ENCODE measurements at places on chromosomes 7 and 10.

DNA sequence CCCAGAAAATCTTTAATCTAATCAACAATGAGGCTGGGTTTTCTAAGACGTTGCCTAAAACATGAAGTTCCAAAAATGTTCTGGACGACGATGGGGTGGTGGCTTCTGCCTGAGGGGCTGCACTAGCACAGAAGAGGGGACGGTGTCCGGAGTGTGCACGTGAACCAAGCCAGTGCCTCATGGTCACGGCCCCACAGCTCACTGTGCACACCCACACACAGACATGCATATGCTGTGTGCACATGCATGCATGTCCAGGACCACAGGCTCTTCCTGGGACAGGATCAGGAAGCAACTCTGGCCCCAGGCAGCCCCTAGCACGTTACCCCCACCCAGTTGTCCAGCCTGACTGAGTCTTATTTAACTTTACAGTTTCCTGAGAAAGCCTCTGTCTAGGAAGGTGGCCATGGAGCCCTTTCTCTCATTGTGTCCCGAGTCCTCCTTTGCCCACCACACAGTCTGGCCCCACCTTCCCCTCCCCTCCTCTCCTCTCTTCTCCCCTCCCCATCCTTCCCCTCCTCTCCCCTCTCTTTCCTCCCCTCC lies 100.8 kb downstream of the DNAJB6 start:
- no peak for DNase-seq

- no peak for DNase-seq
These were observed 138.3 kb downstream of the DOCK4 start for GRCh38 chr7:112067632-112068540.

DNA sequence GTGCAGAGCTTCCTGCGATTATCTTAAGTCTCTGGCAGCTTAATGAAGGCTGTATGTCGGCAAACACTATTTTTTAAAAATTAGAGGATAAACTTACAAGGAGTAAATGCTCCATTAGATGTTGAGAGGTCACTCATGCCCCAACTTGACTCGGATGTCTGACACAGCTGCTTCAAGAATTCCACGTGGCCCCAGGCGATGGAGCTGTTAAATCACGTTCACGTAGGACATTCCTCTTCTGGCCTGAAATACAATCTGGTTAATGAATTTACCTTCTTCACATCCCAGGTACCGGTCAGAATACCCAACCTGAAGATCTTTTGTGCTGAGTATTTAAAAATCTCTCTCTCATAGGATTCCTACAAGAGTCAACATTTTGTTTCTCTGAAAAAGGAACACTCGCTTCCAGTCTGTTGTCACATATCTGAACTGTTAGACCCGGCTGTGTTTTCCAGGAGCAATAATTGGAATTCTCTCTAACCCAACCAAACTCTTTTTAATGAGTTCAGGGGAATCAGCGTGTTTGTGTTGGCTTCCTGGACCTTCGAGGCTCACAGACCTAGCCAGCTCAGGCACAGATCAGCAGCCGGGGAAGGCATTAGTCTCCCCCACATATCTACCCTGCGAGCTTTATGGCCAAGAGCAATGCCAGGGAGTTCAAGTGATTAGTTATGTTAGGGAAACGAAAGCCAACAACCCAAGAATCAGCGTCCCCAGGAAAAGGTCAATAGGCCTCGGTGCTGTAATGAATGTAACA lies 284.9 kb downstream of the FGFR2 start:
- no peak for DNase-seq

GRCh38 chr7:3591219-3591618 lies 290.2 kb downstream of the SDK1 start:
- no peak for DNase-seq

DNA sequence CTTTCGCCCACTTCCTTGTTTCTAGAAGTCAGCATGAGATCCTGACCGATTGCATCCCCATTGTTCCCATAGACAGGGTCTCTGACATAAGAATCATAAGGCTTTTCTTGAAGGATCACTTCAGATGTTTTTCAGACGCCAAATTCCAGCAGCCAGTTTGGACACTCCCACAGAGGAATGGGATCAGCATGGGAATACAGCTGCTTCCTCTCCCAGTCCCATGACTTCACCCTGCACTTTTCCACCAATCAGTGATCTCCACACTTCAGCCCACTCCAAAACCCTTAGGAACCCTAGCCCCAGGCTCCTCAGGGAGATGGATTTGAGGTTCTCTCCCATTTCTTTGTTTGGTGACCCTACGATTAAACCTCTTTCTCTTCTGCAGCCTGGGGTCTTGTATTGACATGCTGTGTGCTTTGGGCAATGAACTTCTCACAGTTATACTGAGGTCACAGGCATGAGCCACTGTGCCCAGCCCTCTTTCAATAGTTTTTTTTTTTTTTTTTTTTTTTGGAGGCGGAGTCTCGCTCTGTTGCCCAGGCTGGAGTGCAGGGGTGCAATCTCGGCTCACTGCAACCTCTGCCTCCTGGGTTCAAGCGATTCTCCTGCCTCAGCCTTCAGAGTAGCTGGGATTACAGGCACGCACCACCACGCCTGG lies 52.8 kb upstream of the CHST3 start:
- no peak for DNase-seq

GRCh38 chr7:434891-435629 lies 84.6 kb downstream of the PDGFA start:
- DNase-seq = no peak

DNA sequence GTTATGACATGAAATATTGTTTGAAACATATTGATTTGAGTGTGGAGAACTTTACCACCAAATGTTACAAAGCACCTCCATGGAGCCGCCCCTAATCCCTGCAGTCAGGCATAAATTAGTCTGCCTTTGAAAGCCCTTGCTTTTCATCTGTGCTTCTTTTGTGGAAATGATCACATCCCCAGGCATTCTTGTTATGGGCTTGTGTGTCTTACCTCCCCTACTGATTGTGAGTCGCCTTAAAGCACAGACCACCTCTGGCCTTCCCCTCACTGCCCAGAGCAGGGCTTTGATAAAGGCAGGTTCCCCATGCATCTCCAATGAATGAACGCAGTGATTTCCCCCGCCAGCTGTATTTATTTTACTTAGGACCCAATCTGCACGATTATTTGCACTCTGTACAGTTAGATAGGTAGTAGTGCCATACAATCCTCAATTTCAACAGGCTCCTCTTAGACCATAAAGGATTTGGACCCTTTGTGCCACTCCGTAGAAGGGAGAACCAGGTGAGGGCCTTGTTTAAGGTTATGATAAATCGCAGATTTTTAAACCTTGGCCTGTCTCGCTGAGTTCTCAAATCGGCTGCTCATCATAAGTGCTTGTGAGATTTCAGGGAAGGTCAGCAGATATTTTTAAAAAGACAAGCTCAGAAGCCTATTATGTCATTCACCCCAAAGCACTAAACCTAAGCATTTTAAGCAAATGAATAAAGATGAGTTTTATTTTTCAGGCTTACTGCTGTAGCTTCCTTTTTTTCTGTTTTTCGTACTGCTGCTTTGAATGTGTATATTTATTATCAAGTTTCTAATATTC lies 107.8 kb downstream of the CUBN start:
- DNase-seq = no peak

- DNase-seq = no peak
These were observed 591.1 kb downstream of the TNS3 start for GRCh38 chr7:46990761-46991160.

DNA sequence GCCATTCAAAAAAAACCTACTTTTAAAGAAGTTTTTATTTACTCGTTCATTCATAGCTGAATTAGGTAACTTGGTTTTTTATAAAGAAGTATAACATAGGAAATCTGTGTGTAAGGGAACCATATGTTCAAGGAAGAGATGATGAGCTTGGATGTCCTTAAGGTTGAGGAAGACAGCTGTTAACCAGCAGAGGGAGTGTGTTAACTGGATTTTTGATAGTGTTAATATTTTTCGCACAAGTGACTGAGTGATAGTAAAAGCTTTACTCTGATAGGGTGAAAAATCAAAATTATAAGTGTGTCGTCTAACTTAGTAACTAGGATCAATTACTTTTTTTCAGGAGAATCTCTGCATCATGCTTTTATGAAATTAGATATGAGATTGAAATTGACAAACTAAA lies 134.7 kb downstream of the ARL5B start:
- no peak for DNase-seq

GRCh38 chr7:26363465-26363864 lies 71.8 kb downstream of the SNX10 start:
- no peak for DNase-seq

GRCh38 chr10:27534161-27534700 lies 30.1 kb downstream of the RAB18 start:
- DNase-seq = no peak

All from CD8-positive, alpha-beta memory T cell (primary cell).